Transverse colon (tissue), 4 donors: ENCODE measurements at places on chromosomes 4 and X.

DNA sequence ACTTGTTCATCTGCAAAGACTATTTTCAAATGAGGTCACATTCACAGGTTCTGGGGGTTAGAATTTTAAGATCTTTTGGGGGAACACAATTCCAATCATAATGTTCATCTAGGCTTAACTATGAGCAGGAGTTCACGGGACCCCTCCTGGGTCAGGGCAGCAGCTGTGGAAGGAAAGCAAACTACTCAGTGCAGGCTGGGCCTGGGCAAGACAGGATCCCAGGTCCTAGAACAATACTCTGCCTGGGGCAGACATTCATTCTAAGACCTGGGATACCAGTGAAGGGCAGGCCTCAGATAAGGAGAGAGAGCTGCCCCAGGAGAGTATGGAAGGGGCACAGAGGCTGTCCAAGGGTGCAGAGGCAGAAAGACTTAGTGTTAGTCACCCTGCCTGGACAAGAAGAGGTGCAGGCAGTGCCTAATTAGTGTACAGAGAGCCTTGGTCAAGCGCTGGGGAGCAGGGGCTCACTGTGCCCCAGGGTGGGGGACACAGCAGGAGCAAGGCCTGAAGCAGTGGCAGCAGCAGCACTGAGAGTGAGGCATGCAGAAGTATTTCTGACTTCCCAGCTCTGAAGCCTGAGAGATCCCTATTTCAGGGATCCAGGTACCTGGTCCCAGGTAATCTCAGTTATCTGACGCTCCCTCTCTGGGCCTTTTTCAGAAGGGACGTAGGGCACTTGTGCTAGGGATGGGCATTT is 123.0 kb upstream of the MAMLD1 start:
- no peak for DNase-seq

DNA sequence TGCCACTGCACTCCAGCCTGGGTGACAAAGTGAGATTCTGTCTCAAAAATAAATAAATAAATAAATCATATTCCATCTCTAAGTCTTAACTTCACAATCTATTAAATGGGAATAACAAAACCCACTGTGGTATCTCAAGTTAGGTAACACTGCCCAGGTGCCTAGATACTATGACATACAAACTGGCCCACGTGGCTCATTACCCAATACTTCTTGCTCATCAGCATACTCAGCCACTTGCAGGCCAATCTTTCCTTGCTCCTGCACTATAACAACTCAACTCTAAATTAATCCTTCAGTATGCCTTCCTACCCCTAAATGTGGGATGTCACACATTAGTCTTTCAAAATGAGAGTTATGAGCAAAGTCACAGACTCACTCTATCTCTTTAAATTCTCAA is 230.1 kb downstream of the OPHN1 start:
- DNase-seq: no peak

- no peak for DNase-seq
Observed at GRCh38 chrX:20498851-20499635, 232.3 kb upstream of the RPS6KA3 start.

DNA sequence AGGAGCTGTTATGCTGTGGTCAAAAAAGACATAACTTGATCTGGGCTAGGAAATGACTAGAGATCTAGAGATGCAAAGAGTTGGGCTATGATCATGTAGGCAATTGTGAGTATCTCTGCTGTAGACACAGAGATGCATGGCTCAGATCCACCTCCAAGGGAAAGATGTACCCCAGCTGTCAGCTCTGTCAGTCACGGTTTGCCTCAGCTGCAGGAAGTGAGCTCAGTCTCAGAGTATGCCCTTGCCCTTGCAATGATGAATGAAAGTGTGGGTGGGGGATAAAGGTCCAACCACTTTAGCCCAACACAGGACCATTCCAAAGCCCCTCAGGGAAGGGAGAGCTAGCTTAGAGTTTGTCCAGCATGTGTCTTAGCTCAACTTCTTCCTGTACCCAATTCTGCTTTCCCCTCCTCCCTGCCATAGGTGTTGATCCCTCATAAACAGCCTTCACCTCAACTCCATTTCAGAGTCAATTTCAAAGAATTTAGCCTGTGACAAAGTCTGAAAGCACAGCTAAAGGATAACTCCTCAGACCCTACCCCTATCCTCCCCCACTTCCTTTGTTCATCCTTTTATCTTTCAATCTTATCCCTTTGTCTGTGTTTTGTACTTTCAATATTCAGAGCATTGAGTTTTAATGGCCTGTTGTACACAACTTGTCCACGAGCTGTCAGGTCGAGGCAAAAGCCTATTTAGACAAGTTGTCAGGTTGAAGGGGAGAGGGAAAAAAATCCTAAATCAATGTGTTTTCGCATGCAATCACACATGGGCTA is 90.6 kb downstream of the MID1IP1 start:
- no peak for DNase-seq

- DNase-seq: no peak
Observed at GRCh38 chrX:121236040-121236439, 188.6 kb downstream of the GLUD2 start.

DNA sequence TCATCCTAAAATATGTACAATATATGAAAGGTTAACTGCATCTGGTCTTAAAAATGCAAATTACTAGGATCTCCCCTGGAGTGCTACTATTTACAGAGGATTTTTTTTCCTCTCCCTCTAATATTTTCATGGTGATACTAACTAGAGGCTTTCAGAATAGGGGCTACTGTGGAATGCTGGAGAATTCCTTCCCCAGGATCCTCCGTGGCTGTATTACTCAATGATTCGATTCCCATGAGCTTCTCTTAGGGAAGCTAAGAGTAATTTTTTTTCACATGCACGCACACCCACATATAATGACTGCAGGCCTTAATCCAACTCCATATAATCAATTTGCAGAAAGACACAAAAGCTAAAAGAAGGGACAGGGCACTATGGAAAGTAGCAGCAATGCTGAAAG is 184.7 kb downstream of the ARHGAP6 start:
- DNase-seq: no peak

- DNase-seq: no peak
Observed at GRCh38 chrX:19964017-19964710, 26.7 kb downstream of the BCLAF3 start.

- DNase-seq: no peak
Observed at GRCh38 chrX:44003975-44004374, 30.8 kb upstream of the NDP start.

GRCh38 chr4:129359461-129359860 is 263.5 kb downstream of the C4orf33 start:
- DNase-seq: no peak
